GM19239 (cell line): ENCODE measurements at places on chromosomes 11 and 22.

GRCh38 chr22:42863349-42863961 is 6.4 kb upstream of the ARFGAP3 start:
- DNase-seq = no peak

DNA sequence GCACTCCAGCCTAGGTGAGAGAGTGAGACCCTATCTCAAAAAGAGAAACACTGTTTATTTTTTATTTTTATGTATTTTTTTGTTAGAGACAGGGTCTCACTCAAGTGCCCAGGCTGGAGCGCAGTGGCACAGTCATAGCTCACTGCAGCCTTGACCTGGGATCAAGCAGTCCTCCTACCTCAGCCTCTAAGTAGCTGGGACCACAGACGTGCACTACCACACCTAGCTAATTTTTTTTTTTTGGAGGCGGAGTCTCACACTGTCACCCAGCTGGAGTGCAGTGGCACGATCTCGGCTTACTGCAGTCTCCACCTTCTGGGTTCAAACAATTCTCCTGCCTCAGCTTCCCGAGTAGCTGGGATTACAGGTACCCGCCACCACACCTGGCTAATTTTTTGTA is 6.4 kb downstream of the RBX1 start:
- DNase-seq = no peak

DNA sequence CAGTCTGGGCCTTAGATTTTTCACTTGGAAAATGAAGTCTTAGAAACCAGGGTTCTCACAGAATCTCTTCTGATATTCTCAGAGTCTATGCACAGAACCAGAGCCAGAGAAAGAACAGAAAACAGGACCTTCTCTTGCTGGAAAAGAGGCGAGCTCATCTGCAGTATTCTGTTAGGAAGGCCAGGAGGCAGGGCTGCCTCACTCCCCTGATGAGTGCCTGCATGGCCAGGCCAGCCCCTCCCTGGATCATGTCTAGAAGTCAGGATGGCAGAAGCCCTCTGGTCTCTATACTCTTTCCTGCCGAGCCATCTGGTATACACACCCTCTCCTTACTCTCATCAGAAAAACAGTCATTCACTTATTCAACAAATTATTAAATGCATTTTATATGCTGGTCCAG is 723 bp downstream of the OR51M1 start:
- DNase-seq = no peak

- no peak for DNase-seq
Observed at GRCh38 chr11:61477126-61477525, 31.4 kb upstream of the LRRC10B start.

GRCh38 chr11:58652726-58653280 is 30.3 kb downstream of the CNTF start:
- no peak for DNase-seq

DNA sequence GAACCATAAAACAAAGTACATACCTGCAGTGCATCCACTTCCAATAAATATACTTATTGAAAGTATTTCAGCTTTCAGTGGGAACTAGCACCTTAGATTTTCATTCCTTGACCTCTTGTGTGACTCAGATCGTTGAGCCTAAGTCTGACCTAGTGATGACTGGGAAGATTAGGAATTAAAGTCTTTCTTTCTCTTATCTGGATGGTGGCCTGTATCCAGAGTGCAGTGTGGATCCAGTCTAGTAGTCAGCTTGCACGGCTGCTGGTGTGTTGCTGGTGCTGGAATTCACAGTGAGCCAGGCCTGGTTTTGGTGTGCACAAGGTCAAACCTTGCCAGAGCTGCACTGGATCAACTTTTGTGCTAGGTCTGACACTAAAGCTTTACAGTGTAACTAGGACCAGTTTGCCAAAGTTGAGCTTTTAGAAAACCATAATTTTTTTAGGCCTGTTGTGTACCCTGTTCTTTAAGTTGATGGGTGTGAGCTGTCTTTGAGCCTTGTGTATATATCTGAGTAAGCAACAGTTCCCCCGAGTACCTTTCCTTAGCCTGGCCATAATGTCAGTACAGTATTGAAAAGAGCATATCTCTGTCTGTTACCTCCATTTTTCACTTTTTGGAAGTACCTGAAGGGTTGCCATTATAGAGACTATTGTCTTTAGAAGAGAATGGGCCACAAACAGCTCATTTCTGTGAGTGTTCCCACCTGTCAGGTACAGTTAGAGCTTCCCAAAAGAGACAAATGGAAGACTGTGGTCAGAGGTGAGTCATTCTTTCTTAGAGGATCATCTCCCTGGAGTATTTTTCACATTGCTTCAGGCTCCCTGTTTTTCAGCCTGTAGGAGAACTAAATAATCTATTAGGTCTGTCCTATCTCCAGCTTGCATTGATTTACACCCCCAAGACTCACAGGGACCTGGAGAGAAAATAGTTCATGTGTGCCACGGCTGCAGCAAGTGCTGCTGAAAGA is 89.8 kb downstream of the ALX4 start:
- no peak for DNase-seq

GRCh38 chr11:20154381-20154780 is 5.9 kb downstream of the DBX1 start:
- DNase-seq = no peak

DNA sequence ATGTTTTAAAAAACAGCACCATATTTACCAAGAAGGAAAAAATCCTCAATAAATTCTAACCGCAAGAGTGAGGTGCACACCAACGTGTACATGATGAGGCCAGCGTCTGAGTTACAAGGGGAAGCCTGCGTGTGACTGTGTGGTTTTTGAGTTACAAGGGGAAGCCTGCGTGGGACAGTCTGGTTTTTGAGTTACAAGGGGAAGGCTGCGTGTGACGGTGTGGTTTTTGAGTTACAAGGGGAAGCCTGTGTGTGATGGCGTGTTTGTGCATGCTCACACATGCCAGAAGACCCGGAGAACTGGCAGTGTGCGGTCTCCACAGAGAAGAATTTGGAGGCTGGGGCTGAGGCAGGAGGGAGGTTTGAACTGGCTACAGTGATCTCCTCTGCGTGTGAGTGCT is 1376.4 kb downstream of the TBC1D22A start:
- DNase-seq = no peak

DNA sequence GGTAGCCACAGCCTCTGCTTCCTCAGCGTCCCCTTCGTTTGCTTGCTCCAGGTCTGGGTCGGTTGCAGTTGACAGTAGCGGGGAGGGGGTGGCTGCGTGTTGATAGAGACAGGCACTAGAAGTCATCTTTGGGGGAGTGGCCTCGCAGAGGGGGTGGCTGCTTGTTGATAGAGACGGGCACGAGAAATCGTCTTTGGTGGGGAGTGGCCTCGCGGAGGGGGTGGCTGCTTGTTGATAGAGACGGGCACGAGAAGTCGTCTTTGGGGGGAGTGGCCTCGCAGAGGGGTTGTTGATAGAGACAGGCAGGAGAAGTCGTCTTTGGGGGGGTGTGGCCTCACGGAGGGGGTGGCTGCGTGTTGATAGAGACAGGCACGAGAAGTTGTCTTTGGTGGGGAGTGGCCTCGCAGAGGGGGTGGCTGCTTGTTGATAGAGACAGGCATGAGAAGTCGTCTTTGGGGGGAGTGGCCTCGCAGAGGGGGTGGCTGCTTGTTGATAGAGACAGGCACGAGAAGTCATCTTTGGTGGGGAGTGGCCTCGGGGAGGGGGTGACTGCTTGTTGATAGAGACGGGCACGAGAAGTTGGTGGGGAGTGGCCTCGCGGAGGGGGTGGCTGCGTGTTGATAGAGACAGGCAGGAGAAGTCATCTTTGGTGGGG is 328.3 kb downstream of the TBC1D22A start:
- DNase-seq = no peak

DNA sequence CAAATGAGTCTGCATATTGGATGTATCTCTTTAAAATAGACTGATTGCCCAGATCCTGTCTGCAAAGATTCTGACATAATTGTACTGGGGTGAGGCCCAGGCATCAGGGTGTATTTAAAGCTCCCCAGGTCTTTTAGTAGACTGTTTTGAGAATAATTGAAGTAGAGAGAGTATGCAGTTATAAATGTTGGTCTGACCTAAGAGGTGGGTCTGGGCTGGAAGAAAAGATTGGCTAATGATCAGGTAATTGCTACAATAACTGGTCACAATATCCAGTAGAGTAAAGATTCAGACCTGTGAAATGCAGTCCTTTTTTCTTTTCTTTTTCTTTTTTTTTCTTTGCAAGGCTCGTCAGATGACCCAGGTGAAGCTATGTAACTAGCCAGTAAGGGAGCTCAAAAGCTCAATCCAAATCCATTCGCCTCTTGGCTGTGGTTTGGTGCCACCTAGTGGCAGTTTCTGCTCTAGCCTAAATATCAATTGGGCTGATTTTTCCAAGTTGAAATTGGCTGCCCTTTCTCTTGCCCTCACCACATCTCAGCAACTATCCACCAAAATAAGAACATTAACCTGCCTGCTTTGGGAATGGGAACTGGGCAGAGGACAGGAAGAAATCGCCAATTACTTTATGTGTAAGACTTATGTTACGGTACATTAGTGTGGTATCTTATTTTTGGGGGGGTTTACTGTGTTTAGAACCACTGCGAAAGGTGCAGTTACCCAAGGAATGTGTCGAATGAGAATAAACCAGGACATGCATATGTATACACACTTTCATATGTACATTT is 45.9 kb downstream of the ZNF143 start:
- peak; percentile 36 for DNase-seq

- no peak for DNase-seq
Observed at GRCh38 chr11:123316003-123316402, 114.1 kb upstream of the GRAMD1B start.

DNA sequence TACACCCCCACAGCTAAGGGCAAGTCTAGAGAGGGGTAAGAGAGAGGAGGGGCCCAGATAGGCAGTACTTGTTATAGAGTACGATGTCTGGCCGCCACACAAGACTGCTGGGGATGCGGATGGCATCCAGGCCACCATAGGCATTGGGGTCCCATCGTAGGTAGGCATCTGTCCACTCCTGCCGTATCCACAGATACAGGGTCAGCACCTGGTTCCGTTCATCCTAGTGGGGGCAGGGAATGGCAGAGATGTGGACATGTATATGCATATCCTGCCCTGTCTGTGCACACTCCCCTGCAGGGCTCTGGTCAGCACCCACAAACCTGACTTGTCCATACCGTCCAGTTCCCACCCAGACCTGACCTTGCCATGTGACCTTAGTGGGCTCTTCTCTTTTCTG is 2.1 kb downstream of the CHRNA10 start:
- DNase-seq = no peak

DNA sequence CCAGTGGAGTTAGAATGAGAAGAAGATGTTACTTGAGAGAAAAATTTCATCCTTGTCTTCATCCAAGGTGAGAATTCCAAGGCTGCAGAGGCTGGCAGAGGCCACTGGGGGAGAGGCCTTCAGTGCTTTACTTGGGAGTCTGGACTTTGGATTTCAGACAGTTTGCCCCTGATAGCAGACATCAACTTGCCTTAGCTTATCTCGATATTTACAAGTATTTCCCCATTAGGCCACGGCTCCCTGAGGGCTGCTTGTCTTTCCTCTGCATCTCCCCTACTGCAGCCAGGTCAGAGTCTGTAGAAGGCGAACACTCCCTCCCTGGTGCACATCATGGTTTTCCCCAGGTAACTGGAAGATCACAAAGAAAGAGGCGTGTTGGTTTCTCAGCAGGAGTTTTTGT is 29.9 kb upstream of the BSX start:
- DNase-seq = no peak

DNA sequence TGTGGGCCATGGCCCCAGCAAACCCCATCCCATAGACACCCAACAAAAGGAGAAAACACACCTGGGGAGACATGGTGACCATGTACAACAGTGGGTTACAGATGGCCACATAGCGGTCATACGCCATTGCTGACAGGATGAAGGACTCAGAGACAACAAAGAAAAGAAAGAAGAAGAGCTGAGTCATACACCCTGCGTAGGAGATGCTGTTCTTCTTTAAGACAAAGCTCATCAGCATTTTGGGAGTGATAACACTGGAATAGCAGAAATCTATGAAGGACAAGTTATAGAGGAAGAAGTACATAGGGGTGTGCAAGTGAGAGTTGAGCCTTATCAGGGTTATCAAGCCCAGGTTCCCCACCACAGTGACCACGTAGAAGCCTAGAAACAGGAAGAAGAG is 4.9 kb downstream of the OR8B8 start:
- DNase-seq = no peak

GRCh38 chr11:86978247-86978646 is 23.1 kb upstream of the FZD4 start:
- no peak for DNase-seq

DNA sequence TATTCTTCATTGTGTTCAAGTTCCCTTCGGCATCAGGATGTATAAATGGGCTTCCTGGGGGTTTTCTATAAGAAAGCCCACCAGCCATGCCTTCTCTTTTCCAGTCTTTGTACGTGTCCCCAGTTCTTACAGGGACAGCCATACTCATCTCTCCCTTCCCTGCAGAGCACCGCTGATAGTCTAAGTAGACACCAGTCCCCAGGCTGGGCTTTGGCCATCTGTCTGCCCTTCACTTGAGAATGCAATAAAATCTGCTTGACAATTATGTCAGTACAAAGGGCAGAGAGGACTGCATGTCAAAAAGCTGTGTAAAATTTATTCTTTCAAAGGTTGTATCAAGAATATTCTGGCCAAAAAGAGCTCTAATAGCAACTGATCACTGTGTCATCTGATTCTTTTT is 27.3 kb downstream of the NTM start:
- no peak for DNase-seq

GRCh38 chr11:70421123-70421522 is 22.8 kb downstream of the CTTN start:
- DNase-seq = no peak

GRCh38 chr11:129275828-129276227 is 83.7 kb upstream of the ARHGAP32 start:
- no peak for DNase-seq

GRCh38 chr11:118715837-118716260 is 36.4 kb upstream of the TREH start:
- no peak for DNase-seq

DNA sequence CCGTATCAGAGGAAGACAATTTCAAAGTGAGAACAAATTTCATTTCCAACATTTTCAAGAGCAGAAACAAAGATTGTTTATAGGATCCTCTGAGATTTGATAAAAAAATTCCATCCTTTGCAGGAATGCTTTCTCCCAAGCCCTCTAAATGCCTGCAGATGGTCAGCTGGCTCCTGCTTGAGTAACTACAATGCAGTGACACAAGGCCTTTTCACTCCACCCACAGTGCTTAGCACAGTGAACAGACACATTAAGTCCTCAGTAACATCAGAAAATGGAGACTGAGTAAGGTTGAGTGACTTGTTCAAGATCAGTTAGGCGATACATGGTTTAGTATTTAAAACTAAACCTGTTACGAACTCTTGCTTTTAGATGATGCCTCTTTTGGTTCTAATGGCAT is 527.1 kb upstream of the CCDC90B start:
- DNase-seq = no peak

GRCh38 chr11:108009497-108010370 is 1.0 kb downstream of the CUL5 start:
- DNase-seq = no peak
